ENCODE measurements at places on chromosomes 4 and X. TPM values are rescaled to one million over a fixed set of nuclear protein-coding genes. Genes with fewer than 3 reads are reported as not detected.

The PPP2R2C gene
- total RNA-seq = not detected

The TGIF2LX gene
- not detected for total RNA-seq

The MAGEC1 gene
- total RNA-seq = not detected

The PASD1 gene
- total RNA-seq = not detected
